ENCODE measurements at places on chromosomes 1 and 21.
A peak's percentile ranks its signal among the peaks of the same experiment; 100 is the strongest.

- DNase-seq = no peak
These were observed 146.4 kb downstream of the FGGY start for GRCh38 chr1:59443310-59443709.

DNA sequence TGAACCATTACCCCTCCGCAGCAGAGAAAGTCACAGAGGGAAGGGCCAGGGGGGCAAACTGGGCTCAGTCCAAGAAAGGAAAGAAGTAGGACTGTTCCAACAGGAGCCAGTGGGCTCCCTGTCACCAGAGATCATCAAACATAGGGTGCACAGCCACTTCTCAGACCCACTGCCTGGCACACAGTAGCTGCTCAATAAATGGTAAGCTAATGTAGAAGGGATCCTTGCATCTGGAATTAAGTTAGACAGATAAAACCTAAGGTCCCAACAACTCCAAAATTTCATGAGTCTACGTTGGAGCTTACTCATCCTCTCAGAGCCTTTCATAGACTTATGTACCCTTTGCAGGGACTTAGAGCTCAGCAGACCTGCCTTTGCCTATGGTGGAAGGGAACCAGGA is 3.5 kb downstream of the BLACAT1 start:
- no peak for DNase-seq

DNA sequence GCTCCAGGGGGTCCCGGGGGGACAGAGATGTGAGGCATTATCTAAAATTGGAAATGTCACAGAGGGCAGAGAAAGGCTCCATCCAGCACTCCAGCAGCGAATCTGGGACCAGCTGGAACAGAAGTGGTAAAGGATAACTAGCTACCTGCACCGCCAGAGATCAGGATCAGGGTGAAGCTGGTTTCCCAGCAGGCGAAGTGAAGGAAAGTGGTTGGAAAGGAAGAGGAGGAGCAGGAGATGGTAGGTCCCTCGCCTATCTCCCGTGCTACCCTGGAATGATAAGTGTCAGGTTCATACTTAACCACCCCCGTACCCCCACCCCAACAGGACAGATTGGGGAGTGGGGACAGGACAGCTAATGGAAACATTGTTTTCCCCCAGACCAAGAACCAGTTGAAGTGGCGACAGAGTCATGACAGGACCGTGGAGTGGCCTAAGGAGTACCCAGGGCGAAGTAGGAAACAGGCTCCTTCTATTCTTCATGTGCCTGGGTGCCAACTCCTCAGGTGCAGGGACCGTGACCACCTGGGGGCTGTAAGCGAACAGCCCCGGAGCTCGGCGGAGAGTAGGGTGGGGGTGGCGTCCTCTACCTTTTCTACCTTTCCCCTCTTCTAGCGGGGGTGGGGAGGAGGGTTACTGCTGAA is 717 bp downstream of the B4GALT3 start:
- no peak for DNase-seq

DNA sequence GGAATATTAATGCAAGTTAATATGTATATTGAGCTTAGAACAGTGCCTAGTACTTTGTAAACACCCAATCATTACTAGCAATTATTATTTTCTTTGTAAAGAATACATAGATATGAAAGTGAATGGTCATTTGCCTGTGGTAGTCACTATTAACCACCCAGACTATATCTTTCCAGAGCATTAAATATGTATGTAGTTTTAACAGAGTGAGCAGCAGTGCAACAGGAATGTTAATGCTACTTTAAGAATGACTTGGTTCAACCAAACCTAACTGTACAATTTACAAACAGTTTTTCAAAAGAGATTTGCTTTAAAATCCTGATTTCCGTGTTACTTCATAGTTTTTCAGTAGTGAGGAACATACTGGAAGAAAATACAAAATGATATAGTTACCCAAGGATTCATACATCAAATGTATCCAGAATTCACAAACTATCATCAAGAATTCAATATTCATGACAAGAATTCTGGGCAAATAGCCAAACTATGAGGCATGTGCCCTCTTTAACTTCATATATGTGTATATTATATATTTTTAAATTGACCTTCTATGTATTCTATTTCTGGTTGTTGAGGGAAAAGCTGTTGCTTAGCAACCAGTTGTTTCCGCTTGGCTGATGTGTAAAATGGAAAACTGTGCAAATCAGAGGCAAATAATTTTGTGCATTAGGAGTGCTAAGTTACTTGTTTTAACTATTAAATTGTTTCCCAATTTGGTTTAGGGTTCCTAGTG is 34.9 kb upstream of the IVNS1ABP start:
- peak; percentile 10 for DNase-seq

DNA sequence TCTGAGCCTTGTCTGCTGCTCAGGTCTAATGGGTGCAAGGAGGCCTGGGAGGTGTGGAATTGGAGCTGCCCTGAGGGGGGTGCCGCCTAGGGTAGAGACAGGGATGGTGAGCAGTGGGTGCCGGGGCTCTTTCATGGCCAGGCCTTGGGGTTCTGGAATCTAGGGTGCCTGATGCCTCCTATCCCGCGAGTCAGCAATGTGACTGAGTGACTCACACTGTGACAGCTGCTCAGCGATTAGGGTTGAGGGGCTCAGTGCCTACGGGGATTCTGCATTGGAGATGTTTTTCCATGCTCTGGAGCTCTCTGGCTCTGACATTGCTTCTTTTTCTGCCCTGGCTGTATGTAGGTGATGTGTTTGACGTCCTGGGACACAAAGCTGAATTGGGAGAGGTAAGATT is 16.8 kb downstream of the ATP8B2 start:
- DNase-seq = no peak
